H9 (cell line): ENCODE measurements at places on chromosomes 6 and 20.

DNA sequence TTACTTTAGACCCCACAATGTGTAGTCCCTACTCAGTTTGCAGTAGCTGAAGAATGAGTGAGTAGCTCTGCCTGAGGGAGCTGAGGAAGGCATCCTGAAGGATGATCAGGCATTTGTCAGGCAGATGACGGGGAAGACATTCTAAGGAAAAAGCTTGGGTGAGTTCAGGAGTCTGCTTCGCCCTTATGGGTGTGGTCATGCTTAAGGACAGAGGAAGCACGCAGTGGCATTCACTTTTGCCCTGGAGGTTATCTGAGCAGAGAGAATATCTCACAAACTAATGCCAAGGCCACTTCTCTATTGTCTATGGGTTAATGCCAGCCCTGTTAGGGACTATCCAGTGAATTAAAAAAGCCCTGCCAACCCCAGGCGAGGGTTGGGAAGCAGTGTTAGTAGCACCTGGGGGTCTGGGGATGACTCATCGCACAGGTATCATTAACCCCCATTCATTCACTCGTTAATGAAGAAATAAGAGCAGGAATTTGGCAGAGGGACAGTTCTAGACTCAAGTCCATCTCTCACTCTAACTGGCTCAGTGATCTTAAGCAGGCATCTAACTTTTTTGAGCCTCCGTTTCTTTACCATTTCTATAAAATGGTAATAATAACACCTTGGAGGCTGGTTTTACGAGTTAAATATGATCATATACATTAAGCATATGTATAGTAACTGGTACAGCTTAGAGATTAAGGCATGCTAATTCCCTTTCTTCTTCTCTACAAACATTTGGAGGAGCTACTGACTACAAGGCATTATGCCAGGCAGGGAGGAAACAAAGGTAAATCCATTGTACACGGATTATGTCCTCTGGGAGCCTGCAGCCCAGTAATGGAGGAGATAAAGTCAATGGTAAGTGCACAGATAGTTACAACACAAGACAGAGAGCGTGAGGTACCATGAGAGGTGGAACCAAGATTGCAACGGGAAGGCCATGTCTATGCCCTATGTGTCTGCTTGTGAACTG is 93.2 kb upstream of the AKIRIN2 start:
- no peak for DNase-seq
- H3K36me3 ChIP-seq = no peaks in the 10 kb centered on the region
- H3K27ac ChIP-seq = no peak overlapping the region
- H3K4me1 ChIP-seq = peaks cover 5% of the 10 kb centered on the region; the same call in 1 of the 2 replicates
- H3K4me3 ChIP-seq = no peak overlapping the region

DNA sequence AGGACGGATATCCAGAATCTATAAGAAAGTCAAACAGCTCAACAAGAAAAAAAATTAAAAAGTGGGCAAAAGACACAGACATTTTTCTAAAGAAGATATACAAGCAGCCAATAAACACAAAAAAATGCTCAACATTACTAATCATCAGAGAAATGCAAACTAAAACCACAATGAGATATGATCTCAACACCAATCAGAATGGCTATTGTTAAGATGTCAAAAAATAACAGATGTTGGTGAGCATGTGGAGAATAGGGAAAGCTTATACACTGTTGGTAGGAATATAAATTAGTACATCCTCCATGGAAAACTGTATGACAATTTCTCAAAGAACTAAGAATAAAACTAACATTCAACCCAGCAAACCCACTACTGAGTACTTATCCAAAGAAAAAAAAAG is 23.3 kb upstream of the OSTM1 start:
- no peaks in the 10 kb centered on the region for H3K4me1 ChIP-seq
- DNase-seq = no peak
- H3K27ac ChIP-seq = no peak overlapping the region
- no peak overlapping the region for H3K4me3 ChIP-seq
- no peaks in the 10 kb centered on the region for H3K36me3 ChIP-seq

DNA sequence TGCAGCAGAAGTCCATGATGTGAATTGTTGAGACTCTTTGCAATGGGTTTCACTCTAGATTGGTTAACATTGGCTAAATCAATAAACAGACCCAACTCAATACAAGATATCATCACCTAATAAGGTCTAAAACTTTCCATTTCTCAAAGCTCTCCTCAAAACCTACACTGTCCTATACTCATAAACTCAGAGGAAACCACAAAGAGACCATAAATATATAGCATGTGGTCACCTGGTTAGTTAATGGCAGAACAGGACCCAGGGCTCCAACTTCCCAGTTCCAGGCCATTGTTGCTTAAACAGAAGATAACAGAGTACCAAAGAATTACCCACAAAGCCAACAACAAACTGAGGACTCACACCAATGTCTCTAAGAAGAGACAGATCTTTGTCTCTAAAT is 12.0 kb downstream of the RTN4IP1 start:
- no peak overlapping the region for H3K27ac ChIP-seq
- H3K4me3 ChIP-seq = no peak overlapping the region; the same call in 2 of the 3 replicates
- peaks cover 32% of the 10 kb centered on the region for H3K36me3 ChIP-seq
- peaks cover 17% of the 10 kb centered on the region; the same call in 1 of the 2 replicates for H3K4me1 ChIP-seq
- H3K27me3 ChIP-seq = no peaks in the 10 kb centered on the region
- no peak for DNase-seq

GRCh38 chr20:57244221-57244585 is 22.2 kb downstream of the BMP7 start:
- no peak overlapping the region for H3K4me3 ChIP-seq
- no peak for DNase-seq

GRCh38 chr20:53833333-53834061 is 236.9 kb downstream of the BCAS1 start:
- H3K27ac ChIP-seq = peak overlapping the region; percentile 7
- H3K4me1 ChIP-seq = 0 out of 2 replicates have a peak, but pooled peaks cover 4% of the 10 kb centered on the region
- no peaks in the 10 kb centered on the region for H3K27me3 ChIP-seq
- H3K36me3 ChIP-seq = no peaks in the 10 kb centered on the region
- H3K4me3 ChIP-seq = no peak overlapping the region
- DNase-seq = no peak

DNA sequence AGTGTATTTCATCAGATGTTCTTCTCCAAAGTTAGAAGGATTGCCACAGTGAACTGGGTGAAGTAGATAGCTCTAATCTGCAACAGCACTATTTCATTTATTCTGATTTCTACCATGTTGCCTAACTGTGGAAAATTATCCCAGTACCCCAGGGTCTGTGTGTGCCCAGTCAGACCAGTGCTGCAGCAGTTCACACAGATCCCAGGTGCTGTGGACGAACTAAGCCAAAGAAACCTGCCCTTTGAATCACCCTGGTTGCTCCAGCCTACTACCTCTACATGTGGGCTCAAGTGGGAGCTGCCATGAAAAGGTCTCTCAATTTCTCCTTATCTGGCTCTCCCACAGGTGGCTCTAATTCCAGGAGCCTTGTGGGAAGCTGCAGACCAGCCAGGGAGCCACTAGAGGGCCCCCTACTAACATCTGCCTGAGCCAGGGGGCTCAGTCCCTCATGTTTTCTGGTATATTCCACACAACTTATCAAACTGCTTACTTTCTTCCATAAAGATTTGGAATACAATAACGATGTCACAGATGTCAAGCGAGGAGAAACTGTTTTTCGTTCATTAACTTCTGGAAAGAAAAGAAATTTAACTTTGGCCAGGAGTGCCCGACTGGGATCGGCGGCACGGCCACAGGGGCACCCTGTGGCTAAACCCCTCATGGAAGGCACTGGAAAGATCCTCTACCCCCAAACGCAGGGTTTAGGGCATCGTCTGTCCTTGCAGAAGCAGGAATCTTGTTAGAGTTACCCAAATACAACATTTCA is 31.6 kb upstream of the LY86 start:
- H3K36me3 ChIP-seq = no peaks in the 10 kb centered on the region
- no peak overlapping the region for H3K27ac ChIP-seq
- H3K27me3 ChIP-seq = no peaks in the 10 kb centered on the region
- H3K4me1 ChIP-seq = no peaks in the 10 kb centered on the region
- DNase-seq = peak; percentile 79

DNA sequence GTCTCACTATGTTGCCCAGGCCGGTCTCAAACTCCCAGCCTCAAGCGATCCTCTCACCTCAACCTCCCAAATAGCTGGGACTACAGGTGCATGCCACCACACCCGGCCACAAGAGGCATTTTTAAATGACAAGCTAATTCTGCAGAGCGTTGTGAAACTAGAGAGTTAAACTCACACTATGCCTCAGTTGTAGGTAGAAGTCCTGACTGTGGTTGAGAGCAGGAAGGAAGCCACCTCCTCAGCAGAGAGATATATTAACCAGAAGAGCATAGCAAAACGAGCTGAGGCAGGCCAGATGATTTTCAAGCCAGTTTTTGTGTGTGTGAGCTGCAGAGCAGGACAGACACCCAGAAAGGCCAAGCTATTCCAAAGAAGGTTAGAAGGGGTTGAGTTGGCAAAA is 150.3 kb downstream of the MBOAT1 start:
- H3K36me3 ChIP-seq = no peaks in the 10 kb centered on the region
- H3K4me3 ChIP-seq = no peak overlapping the region
- H3K27ac ChIP-seq = no peak overlapping the region
- DNase-seq = no peak

- no peak overlapping the region for H3K27ac ChIP-seq
- H3K27me3 ChIP-seq = no peaks in the 10 kb centered on the region
- 0 out of 2 replicates have a peak, but pooled peaks cover 4% of the 10 kb centered on the region for H3K36me3 ChIP-seq
- H3K4me3 ChIP-seq = no peak overlapping the region
- no peaks in the 10 kb centered on the region for H3K4me1 ChIP-seq
- no peak for DNase-seq
These were observed 107.9 kb upstream of the PLEKHG1 start for GRCh38 chr6:150491811-150492172.

GRCh38 chr20:8413691-8414090 is 281.6 kb downstream of the PLCB1 start:
- no peak overlapping the region for H3K27ac ChIP-seq
- no peaks in the 10 kb centered on the region for H3K36me3 ChIP-seq
- H3K4me3 ChIP-seq = no peak overlapping the region
- H3K27me3 ChIP-seq = no peaks in the 10 kb centered on the region
- DNase-seq = no peak

DNA sequence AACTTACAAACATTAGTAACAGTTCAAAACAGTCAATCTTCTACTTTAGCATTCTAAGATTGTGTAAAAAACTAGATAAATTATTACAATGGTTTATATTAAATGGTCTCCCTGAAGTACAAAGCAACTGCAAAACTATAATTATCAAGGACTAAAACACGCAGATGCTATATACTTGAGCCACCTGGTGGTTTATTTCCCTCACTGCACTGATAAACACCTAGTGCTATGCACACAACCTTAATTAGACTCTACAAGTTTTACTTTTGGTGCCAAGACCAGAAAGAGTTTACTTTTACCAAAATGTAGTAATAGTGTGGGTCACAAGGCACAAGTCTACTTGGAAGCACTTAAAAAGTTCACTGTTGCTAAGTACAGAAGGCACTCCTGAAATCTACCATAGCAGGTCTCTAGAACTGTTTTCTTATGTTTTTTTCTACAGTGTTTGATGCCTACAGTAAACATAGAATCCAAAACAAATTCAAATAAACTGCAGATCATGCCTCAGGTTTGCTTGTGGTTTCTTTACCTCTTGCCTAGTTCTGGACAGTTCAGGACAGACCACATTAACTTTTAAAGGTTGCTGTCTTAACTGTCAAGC is 49.2 kb downstream of the GMDS start:
- no peak for DNase-seq
- no peak overlapping the region for H3K4me3 ChIP-seq
- H3K4me1 ChIP-seq = no peaks in the 10 kb centered on the region
- no peaks in the 10 kb centered on the region for H3K36me3 ChIP-seq
- no peak overlapping the region for H3K27ac ChIP-seq

- DNase-seq = peak; percentile 67
- H3K27me3 ChIP-seq = no peaks in the 10 kb centered on the region
- H3K36me3 ChIP-seq = no peaks in the 10 kb centered on the region
- no peaks in the 10 kb centered on the region; the same call in 1 of the 2 replicates for H3K4me1 ChIP-seq
These were observed 118.9 kb downstream of the ARMC2 start for GRCh38 chr6:108966855-108967755.

- H3K36me3 ChIP-seq = peaks cover 4% of the 10 kb centered on the region; the same call in 2 of the 3 replicates
- no peak overlapping the region for H3K27ac ChIP-seq
- no peaks in the 10 kb centered on the region for H3K27me3 ChIP-seq
- no peaks in the 10 kb centered on the region for H3K4me1 ChIP-seq
These were observed 49.3 kb upstream of the KIF16B start for GRCh38 chr20:16622501-16622900.

GRCh38 chr20:50358971-50359370 is 151.2 kb upstream of the PTPN1 start:
- no peak overlapping the region for H3K27ac ChIP-seq
- no peak overlapping the region for H3K4me3 ChIP-seq
- no peaks in the 10 kb centered on the region for H3K36me3 ChIP-seq
- no peaks in the 10 kb centered on the region for H3K27me3 ChIP-seq

DNA sequence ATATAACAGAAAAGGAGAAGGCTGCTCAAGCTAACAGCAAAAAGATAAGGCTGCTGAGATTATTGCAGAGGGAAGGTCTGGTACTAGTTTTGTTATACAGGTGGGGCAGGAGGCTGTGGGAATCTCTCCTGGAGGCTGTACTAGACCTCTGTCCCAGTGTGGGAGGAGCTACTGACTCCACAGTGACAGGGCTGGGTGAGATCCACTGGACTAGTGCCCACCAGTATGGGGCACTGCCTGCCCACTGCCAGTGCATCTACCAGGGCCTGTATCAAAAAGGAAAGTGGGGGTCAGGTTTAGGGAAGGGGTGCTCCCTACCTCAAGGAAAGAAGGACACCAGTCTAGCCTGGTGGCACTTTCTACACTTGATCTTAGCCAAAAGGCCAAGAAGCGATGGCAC is 30.1 kb downstream of the GSTA2 start:
- H3K4me3 ChIP-seq = no peak overlapping the region
- no peak for DNase-seq
- H3K36me3 ChIP-seq = no peaks in the 10 kb centered on the region; the same call in 1 of the 2 replicates
- no peak overlapping the region for H3K27ac ChIP-seq
- peaks cover 2% of the 10 kb centered on the region; the same call in 1 of the 2 replicates for H3K4me1 ChIP-seq
- H3K27me3 ChIP-seq = no peaks in the 10 kb centered on the region

DNA sequence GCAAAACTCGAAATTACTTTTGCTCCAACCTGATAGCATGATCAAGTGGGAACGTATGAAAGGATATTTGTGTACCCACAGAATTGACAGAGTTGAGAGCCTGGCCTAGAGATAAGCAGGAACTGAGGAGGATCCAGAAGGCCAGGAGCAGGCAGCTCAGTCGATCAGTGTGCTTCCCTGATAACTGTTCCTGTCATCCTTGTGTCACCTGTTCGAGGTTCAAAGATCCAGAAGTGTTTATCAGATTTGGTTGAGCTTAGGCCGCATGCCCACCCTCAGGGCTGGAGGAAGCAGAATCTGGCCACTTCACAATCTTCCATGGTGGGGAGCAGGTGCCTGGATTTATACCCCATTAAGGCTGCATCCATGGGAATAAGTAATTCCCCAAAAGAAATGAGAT is 124.8 kb downstream of the QRSL1 start:
- DNase-seq = no peak
- H3K27me3 ChIP-seq = no peaks in the 10 kb centered on the region
- no peak overlapping the region for H3K4me3 ChIP-seq
- peaks cover 4% of the 10 kb centered on the region for H3K4me1 ChIP-seq
- no peaks in the 10 kb centered on the region for H3K36me3 ChIP-seq
